ENCODE measurements at places on chromosomes 1 and 21.
A peak's percentile ranks its signal among the peaks of the same experiment; 100 is the strongest.

- no peak for DNase-seq
Observed at GRCh38 chr1:184462155-184462554, 75.3 kb downstream of the C1orf21 start.

GRCh38 chr1:1678581-1679380, 13.8 kb downstream of the SLC35E2B start:
- peak; percentile 12 for DNase-seq

- no peak for DNase-seq
Observed at GRCh38 chr1:102191723-102192122, 195.0 kb upstream of the OLFM3 start.

GRCh38 chr1:3568815-3569435, 42.4 kb downstream of the MEGF6 start:
- no peak for DNase-seq

DNA sequence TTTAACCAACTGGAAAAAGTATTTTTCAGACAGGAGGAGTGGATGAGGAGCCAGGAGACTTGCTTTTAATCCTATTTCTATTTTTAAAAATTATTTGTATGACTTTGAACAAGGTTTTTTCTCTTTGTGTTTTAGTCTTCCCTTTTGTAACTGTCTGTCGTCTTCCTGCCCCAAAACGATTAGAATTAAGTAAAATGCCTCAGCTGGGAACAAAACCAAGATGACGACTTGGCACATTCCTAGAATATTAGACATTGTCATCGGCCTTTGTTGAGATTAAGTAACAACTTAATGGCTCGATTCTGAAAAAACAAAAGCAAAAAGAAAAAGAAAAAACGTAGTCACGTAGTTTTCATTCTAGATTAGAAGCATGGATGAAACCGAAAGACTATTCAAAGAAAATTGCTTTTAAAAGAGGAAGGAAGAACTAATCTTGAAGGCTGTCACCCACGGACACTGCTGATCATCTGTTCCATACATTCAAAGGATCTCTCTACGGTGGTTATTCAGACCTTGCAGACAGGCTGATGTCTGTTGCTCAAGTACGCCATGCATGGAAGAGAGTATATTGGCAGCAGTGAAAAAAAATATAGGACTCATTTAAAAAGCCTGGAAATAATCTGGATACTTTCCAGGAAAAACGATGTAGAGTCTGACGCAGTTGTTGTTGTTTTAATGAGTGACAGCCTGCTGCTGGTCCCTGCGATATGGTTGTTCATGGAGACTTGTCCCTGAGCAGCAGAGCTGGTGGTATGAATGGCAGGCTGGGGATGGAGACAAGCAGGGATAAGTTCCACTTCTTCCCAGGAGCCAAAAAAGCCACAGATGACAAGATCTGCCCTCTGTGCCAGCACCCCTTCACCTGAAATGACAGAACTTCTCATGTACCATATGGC, 16.8 kb downstream of the GNG4 start:
- no peak for DNase-seq

DNA sequence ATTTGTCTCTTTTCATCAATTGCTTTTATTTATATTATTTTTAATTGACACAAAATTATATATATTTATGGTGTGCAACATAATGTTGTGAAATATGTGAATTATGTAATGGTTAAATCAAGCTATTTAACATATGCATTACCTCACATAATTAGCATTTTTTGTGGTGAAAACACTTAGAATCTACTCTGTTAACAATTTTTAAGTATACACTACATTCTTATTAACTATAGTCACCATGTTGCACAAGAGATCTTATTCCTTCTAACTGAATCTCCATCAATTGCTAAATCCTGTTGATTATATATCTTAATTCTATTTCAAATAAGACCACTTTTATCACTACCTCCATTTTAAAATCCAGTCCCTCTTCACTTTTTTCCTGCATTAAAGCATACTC, 42.5 kb downstream of the PLPPR5 start:
- no peak for DNase-seq

GRCh38 chr21:32298658-32299081, at the start of gene MRAP:
MRAP (plus strand) TSS chr21:32298855; CDS start chr21:32298972, 117 bp downstream.
- no peak for DNase-seq

DNA sequence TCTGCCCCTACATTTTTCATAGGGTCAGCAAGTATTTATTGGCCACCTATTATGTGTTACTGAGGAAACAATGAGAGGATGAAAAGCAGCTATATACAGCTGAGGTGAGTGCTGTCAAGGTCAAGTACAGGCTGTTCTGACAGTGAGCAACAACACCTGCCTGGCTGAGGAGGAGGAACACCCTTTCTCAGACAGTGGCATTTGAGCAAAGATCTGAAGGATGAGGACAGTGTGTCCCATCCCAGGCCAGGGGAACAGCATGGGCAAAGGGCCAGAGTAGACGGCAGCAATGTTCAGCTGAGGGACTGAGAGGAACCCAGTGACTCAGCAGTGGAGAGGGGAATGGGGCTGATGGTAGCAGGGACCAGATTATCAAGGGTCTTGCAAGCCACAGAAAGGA, 101.0 kb downstream of the ELAVL4 start:
- no peak for DNase-seq

DNA sequence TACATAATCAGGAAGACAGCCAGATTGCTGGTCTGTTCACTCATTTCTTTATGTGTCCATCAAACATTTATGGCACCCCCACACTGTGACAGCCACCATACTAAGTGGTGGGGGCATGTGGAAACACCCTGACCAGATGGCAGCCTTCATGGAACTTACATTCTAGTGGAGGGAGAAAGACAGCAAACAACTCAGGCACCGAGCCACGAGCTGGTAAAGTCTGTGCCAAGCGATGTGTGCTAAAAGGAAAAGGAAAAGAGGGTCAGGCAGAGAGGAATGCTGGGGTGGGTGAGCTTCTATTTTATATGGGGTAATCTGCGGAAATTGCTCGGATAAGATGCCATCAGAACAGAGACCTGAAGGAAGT, 33.2 kb upstream of the CD2 start:
- DNase-seq: no peak

DNA sequence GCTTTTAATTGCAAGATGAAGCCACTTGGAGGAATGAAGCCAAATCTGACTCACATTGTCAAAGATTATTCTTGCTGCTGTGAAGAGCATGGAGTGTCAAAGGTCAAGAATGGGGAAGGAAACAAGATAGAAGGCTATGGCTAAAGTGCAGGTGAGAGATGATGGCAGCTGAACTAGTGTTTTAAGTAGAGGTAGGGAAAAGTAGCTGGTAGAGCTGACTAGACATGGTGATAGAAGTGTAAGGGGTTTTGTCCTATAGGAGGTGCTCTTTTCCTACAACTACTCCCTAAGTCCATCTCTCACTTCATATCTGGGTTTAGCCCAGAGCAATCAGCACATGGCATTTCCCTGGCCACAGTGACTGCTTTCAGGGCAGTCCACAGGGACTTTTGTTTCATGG, 11.8 kb downstream of the UBE2T start:
- no peak for DNase-seq

GRCh38 chr21:36727866-36728265, 29.0 kb downstream of the SIM2 start:
- DNase-seq: no peak

- DNase-seq: no peak
Observed at GRCh38 chr1:46585312-46585938, 18.6 kb downstream of the MKNK1 start.

DNA sequence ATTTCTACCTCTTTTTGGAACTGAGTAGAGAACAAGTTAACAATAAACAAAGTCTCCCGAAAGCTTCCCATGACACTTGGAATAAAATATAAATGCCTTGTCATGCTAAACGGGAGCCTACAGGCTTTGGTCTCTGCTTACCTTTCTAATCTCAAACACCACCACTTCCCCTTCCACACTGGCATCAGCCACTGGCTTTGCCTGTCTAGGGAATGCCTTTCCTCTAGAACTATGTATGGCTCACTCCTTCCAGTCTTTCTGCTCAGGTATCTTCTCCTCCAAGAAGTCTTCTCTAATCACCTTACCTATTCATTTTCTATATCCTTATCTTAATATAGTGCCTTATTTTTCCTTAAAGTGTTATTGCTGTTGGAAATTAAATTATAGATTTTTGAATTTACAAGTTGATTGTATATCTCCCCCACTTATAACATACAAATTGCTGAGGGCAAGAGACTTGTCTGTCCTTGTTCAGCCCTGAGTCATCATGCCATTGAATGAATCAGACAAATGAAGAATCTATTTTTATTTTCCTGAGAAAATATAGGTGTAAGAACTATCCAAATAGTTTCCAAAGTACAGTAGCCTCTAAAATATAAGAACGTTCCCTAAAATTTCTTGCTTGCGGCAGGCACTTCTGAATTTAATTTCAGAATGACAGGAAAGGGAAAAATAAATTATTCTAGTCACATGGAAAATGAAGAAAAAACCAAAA, 119.2 kb downstream of the TM2D1 start:
- no peak for DNase-seq

GRCh38 chr21:31398574-31398973, 54.5 kb upstream of the TIAM1 start:
- DNase-seq: no peak

DNA sequence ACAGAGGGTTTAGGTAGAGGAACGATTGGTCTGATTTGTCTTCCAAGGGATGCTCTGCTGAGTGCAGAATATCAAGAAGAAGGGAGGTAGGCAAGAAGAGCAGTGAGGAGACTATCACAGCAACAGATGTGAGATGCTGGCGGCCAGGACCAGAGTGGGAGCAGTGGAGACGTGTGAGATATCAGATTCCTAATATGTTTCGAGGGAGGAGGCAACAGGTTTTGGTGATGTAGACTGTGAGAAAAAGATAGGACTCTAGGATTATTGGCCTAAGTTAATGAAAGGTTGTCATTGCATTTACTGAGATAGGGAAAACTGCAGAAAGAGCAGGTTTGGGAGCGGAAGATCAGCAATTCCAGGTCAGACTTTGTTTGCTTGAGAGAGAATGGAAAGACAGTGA, 182.9 kb downstream of the FMN2 start:
- DNase-seq: no peak

DNA sequence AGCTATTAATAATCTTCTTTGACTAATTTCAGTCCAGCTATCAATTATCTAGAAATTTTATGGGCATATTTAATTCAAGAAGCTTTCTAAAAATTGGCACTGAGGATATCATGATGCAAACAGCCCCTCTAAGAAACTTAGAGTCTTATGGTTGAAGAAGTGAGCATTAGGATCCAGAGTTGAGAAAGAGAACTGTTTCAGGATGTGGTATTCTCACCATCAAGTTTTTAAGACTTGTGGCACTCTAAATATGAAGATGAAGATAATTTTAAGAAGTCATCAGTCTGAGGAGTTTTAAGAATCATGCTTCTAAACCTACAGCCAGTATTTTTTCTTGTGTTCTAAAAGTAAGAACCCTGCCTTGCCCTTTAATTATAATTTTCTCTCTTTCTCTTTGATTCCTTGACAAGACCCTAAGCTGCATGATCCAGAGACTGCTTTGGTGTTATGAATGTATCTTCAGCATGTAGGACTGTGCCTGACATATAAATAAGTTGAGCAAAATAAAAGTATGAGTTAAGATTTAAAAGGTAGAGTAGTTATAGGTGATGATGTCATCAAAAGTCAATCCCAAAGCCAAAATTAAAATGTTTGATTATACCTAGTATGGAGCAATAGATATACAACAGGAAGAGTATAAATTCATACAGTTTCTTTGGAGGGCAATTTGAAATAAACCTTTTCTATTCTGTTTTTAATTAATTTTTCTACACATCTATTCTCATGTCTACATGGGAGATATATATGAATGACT, 39.1 kb downstream of the RPS6KC1 start:
- no peak for DNase-seq

DNA sequence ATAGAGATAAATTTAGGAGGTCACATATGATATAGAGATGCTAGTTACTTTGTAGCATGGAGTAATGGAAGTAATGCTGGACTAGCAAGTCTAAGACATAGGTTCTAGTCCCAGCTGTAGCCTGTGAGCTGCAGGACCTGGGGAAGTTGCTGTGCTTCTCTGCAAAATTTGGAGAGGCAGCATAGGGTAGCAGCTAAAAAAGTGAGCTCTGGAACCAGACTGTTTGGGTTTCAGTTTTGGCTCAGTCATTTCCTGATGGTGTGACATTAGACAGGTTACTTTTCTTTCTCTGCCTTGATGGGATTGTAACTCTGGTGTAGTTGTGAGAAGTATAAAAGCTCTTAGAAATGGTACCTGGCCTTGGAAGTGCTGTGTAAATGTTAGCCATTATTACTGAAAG, 3.3 kb downstream of the METTL13 start:
- DNase-seq: no peak

DNA sequence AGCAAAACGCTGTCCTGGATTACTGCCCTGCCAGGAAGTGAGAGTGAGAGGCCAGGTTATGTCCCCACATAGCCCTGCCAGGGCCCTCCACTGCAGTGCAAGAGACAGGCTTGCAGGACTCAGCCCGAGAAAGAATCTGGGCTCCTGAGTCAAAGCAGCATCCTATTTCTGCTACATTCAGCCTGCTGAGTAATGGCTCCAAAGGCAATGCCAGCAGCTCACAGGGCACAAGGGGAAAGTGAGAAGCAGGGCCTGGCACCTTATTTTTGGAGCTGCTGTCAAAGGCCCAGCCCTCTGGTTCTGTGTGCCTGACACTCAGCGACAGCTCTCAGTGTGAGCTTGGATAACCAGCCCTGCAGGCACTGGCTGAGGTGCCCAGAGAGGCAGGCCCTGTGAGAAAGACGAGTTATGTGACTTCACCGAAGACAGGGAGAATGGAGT, 83.9 kb downstream of the DTL start:
- DNase-seq: no peak

DNA sequence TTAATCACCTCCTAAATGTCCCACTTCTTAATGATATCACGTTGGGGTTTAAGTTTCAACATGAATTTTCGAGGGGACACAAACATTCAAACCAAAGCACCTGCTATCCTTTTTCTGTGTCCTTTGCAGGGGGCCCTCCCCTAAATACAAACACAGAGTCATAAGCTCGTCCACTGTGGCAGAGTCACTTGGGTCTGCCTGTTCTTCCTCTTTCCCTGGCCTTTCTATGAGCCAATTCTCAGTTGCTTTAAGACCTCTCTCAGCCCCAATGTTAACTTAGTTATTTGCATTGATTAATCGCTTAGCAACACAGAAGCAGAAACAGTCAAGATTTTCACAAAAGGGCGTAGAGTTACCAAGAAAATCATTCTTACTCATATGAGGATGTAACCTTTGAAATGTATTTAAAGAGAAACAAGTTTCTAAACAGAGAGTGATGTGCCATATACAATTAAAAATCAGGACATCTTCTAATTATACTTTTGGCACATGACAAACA, 14.9 kb downstream of the APCS start:
- DNase-seq: no peak

DNA sequence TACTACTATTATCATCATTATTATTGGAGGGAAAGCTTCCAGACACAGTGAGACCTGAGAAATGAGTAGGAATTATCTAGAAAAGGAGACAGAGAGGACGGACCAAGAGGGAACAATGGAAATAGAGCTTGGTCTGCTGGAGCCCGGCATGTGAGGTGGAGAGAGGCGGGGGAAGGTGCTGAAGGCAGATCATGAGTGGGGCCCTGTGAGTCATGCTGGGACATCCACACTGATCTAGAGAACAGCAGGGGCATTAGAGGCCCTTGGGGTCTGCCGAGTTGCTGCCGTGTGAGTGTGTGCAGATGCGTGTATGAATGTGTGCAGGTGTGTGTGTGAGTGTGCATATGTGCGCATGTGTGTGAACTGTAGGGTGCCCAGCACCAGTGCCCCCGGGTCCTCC, 65.7 kb downstream of the TMCO4 start:
- no peak for DNase-seq

GRCh38 chr1:157363660-157364140, 188.6 kb downstream of the FCRL5 start:
- DNase-seq: peak; percentile 53

GRCh38 chr1:189701606-189702005, 776.1 kb downstream of the BRINP3 start:
- no peak for DNase-seq
